ENCODE measurements at places on chromosomes 16 and 17.

GRCh38 chr17:33667671-33668070 is 374.6 kb upstream of the ASIC2 start:
- DNase-seq, result no peak

DNA sequence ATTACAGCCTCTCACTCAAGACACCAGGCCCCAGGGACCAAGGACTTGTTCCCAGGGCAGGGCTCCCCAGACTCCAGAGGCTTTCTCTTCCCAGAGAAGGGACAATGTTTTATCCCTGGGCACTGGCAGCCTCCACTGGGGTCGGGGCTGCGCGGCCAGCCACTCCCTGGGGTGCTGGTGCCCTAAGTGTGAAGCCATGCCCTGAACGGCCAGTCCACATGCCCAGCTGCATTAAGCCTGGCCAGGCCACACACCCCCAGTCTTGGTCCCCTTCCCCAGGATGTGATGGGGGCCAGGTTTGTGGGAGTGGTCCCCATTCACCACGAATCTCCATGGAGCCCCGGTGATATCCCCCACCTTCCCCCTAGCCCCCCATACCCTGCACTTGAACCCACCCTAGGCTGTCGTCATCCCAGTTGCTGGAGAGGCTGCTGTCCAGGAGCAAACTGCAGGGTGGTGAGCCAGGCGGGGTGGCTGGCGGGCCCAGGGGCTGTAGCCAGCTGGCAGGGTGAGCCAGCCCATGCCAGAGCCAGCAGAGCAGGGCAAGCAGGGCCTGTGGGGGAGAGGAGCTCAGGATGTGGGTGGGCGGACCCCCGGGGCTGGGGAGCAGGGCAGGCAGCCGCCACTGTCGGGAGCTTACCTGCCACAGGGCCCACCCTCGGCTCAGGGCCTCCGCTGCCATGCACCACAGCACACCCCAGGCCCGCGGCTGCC is 4.6 kb downstream of the PAQR4 start:
- no peak for DNase-seq

- no peak for DNase-seq
Measured at GRCh38 chr16:64278196-64278595, 843.7 kb downstream of the CDH11 start.

GRCh38 chr17:31510308-31511194 is 119.1 kb downstream of the RAB11FIP4 start:
- no peak for DNase-seq

DNA sequence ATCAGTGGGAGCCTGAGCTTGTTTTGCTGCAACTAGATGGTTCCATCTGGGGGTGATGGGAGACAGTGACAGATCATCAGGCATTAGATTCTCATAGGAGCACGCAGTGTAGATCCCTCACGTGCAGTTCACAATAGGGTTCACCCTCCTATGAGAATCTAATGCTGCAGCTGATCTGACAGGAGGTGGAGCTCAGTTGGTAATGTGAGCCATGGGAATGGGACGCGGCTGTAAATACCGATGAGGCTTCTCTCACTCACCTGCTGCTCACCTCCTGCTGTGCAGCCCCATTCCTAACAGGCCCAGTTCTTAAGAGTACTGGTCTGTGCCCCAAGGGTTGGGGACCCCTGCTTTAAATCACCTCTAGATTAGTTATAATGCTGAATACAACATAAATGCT is 137.5 kb upstream of the PLEKHM1 start:
- DNase-seq, result no peak

DNA sequence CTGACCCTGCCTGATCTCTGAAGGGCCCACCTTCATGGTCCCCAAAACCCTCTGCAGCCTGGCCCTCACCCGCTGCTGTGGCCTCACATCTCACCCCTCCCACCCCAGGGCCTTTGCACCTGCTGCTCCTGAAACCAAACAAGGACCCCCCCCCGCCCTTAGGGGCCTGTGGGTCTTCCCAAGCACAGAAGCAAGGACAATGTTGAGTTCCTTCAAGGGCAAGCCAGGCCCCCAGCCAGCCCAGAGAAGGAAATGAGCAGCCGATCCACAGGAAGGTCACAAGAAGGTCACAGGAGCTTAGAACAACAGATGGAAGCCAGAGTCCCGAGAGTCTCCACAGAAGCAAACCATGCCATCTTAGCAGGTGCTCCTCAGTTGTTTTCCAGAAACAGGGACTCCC is 493 bp upstream of the PDE6G start:
- DNase-seq, result no peak

- DNase-seq, result no peak
Measured at GRCh38 chr16:65739518-65739917, 617.7 kb upstream of the CDH11 start.

- DNase-seq, result no peak
Measured at GRCh38 chr16:72886346-72886974, 161.5 kb downstream of the ZFHX3 start.

All from activated CD4-positive, alpha-beta T cell treated with anti-CD3 and anti-CD28 coated beads, Interleukin-2, Interleukin-6, amounts not matched to agents 100 ng/mL and 50 ng/mL, durations not matched to agents 16 hours and 8 hours (primary cell).